GM12891 (cell line): ENCODE measurements at places on chromosomes 6 and 20.

- DNase-seq: no peak
Measured at GRCh38 chr6:21005816-21006570, 471.7 kb downstream of the CDKAL1 start.

GRCh38 chr6:45870531-45870930, 145.1 kb downstream of the CLIC5 start:
- DNase-seq: no peak

DNA sequence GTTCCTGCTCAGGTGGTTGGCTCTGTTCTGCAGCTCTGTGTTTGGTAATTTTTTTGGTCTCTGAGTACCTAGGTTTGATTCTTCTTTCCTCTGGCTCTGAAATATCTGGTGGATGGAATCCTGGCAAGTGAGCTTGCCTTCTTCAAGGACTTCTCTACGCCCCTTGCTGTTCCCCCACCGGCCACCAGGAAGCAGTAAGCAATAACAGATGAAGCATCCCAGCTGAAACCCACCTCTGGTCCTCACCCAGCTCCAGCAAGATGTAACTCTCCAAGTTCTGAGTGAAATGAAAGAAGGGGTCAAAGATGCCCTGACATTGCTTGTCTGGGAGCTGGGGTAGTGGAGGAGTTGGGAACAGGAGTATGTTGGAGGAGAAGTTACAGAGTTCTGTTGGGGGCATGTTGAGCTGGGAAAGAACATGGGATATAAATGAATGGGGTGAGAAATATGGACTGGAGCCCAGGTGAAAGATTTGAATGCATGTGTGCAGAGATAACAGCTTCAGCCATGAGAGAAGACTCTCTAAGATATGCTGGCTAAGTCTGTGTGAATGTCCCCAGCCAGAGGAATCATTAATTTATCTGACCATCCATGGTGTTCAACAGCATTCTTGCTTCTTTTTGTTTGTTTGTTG, 51.3 kb upstream of the GLP1R start:
- DNase-seq: peak; percentile 15

- DNase-seq: no peak
Measured at GRCh38 chr6:83192456-83192855, 609 bp downstream of the PGM3 start.

DNA sequence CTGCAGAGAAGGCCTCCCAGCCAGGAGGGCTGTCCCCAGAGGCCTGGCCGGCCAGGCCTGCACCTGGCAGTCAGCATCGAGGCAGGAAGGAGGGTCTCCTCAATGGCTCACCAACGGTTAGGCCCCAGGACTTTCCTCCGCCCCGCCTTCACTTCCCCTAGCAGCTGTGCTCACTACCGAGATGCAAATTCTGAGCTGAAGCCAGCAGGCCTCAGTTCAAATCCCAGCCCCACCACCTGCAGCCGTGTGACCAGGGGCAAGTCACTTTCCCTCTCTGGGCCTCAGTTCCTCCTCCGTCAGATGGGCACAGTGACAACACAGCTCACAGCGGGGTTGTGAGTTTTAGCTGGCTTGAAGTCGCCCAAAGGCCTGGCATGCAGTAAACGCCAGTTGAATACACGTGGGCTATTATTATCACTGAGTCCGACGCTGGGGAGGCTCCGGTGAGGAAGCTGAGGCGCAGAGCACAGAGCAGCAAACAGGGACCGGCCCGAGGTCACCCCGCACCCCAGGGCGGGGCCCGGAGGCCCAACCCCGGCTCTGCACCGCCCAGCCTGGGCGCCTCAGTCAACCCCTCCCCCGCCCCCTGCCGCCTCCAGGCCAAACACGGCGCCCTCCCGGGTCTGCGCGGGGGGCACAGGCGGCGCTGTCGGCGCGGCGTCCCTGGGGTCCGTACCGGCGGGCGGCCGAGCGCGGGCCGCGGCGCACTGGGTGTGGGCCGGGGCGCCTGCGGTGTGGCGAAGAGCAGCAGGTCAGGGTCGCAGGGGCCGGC, 671 bp downstream of the E2F1 start:
- DNase-seq: peak; percentile 71

- peak; percentile 14 for DNase-seq
Measured at GRCh38 chr20:52191916-52192718, 538 bp upstream of the ZFP64 start.

GRCh38 chr6:108735310-108736001, 112.8 kb upstream of the ARMC2 start:
- no peak for DNase-seq

DNA sequence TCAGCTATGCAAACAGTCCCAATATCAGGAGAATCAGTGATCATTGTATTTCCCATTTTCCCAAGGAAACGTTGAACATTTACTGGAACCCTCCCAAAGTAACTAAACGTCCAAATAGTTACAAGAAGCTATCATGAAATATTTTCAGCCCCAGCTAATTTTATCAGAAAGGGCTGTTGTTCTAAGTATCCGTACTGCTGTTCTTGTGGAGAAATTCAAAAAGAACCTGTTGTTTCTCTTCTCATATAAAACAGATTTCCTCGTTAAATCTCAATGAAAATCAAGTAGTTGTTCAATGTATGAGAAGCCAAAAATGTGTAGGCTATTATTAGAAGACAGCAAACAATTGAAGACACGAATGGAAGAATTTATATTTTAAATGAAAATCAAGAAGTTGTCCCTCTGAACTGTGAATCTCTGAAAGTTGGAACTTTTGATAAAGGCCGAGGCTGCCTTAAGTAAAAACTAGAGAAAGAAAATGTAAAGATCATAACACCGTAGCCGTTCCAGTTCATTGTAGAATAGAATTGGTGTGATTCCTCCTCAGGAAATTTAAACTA, 107.7 kb downstream of the HFE start:
- DNase-seq: no peak

DNA sequence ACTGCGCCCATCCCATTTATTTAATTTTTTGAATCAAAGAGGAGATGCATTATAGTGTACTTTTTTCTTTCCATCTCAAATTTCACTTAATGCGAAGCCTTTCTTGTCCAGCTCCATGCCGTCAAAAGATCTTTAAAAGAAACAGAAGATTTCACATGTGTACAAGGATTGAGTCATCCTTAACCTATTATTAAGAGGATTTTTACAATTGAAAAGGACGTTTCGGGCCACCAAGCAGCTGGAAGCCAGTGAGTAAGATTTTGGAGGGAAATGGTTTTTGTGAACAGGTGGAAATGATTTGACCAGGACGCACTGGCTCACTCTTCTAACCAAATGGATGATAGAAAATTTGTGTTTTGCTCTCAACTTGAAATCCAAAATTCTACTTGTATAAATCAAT, 15.1 kb upstream of the CCDC170 start:
- DNase-seq: no peak

DNA sequence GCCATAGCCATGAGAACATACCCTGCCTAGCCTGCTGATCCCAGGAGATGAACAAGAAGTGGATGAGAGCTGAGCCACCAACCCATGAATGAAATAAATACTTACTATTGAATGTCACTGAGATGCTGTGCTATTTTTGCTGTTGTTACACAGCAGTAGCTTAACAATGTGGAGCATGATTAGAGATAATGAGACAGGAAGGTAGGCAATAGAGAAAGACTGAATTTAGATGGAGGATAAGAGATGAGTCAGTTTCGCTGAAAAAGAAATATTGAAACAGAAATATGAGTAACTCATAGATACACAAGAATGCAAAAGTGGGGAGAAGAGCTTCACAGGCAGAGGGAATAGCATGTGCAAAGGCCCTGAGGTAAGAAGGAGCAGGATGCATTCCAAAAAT, 94.9 kb upstream of the TOP1 start:
- no peak for DNase-seq

DNA sequence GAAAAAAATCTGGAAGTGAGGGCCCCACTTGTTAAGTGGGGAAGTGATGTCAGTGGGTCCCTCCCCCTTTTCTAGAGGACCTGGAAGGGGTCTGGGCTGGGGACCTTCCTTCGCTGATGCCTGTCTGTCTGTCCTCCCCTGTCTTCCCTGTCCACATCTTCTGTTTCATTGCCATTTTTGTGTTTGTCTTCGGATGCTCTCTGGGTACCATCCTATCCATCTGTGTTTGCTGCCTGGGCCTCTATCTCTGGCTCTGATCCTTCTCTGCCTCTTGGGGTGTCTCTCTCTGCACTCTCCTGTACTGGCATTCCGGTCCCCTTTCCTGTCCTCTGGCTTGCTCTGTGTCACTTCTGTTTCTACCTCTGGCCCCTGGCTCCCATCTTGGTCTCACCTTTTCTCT, 2.3 kb downstream of the TMEM151B start:
- no peak for DNase-seq

GRCh38 chr20:37379967-37380828, 34.3 kb downstream of the SRC start:
- no peak for DNase-seq

DNA sequence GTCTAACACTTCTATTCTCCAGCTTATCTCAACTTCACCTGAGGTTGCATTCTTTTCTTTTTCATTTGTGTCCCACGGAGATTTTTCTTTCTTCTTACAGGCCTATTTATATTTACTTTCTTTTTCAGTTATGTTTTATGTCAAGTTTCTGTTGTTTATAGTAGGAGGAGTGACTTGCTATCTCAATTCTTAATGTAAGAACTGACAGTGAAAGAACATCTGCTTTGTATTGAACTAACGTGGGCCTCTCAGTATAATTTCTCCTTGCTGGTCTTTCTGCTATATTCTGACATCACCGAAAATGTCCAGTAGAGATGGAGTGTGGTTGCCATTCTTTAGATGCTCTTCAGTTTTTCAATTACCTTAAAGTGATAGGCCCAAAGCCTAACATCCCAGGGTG, 521.7 kb downstream of the EPM2A start:
- DNase-seq: no peak

GRCh38 chr20:23753589-23753988, 2.9 kb upstream of the CST1 start:
- no peak for DNase-seq

- no peak for DNase-seq
Measured at GRCh38 chr6:149423964-149424440, 23.9 kb downstream of the SUMO4 start.

- no peak for DNase-seq
Measured at GRCh38 chr20:10321138-10321717, 102.6 kb downstream of the SNAP25 start.

DNA sequence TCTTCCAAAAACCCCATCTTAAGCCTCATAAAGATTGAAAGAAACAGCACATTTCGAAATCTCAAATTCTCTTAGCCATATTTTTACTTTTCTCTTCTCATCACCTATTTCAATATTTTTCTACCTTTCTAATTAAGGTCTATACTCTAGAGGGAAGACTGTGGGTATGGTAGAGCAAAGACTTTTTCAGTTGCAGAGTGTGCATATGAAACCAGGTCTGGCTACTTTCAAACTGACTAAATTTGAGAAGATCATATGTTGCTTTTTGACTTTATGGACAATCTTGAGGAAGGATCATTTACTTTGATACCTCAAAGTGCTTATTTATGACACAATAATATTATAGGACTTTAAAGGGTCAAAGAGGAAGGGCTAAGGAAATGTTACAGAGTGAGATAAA, 20.7 kb downstream of the FILIP1 start:
- DNase-seq: no peak

DNA sequence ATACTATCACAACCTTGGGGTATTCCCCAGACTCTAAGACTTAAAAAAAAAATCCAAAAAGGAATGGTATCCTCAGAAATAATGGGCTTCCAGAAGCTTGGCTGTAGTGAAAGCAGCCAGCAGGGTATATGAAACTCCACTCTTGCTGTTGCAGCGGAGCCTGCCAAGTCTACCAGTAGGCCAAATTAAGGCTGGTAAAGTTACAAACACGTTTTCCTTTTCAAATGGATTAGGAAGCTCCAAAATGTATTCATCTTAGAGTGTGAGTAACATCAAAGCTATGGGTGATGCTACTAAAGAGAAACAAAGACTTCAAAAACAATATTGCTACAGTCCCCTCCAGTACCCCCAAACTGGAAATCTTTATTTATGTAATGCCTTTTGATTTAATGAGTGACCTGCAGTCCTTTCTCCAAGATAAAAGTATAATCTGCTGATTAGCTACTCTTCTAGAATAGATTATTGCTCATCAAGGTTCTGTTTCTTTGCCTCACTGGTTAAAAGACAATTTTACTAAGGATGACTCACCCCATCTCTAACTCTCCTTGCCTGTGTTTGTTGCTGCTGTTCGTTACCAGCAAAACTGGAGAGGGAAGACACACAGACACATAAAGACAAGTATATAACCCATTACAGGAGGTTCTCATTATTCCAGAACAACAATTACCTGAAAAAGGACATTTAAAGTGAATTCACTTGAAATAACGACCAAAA, 84.9 kb downstream of the BTBD9 start:
- DNase-seq: no peak

- DNase-seq: no peak
Measured at GRCh38 chr6:62904687-62905086, 306.6 kb upstream of the FKBP1C start.

GRCh38 chr6:168033791-168034190, 36.3 kb downstream of the KIF25 start:
- no peak for DNase-seq

- no peak for DNase-seq
Measured at GRCh38 chr6:38212579-38212978, 393.1 kb downstream of the ZFAND3 start.

GRCh38 chr20:62796699-62797491, 622 bp downstream of the MRGBP start:
- DNase-seq: no peak

DNA sequence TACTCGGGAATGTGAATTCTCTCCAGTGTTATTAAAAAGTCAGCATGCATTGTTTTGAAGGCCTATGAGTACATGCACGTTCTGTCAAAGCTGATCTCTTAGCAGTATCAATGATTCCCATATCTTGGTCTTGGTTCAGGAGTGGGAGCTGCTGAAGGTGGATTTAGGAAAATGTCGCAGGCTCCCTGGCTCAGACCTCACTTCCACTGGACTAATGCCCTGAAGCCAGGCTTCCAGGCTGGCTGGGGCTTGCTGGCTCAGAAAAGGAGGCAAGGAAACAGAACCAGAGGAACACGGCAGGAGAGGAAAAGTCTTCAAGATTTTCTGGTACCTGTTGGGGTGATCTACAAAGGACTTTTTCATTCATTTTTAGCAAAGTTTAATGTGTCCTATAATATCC, 81.6 kb downstream of the OLIG3 start:
- DNase-seq: no peak

DNA sequence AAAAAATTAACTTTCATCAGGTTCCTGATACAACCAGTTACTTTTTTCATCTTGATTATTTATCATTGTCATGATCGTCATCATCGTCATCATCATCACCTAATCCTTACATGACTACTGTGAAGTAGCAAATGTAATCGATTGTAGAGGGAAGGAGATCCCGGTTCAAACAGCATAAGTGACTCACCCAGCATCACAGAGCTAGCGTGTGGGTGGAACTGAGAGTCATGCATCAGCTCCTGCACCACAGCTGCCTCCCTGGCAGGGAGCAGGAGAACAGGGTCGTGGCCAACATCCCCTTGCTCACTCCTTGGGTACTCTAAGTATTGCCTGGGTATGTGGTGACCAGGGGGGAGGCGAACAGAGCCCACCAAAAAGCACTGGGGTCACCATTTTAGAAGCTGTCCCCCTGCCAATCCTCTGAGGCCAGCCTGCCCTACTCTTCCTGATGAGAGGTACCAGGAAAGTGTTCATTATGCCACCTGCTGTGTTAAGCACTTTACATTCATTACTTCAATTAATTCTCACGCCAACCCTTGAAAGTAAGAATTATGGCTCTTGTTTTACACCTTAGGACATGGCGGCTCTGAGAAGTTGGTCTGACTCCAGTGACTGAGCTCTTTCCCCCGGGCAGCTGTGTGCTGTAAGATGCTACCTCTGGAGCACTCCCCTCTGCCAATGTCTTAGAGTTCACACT, 425.2 kb downstream of the CD83 start:
- DNase-seq: no peak

- DNase-seq: no peak
Measured at GRCh38 chr6:152896923-152897322, 85.9 kb downstream of the FBXO5 start.

GRCh38 chr20:36613974-36614373, 8.4 kb downstream of the RAB5IF start:
- DNase-seq: no peak
